NCI-H69 (cell line): ENCODE measurements at places on chromosomes 13 and 19.
A peak's percentile ranks its signal among the peaks of the same experiment; 100 is the strongest.

- DNase-seq: no peak
These were observed 22.2 kb downstream of the FUZ start for GRCh38 chr19:49790866-49791265.

DNA sequence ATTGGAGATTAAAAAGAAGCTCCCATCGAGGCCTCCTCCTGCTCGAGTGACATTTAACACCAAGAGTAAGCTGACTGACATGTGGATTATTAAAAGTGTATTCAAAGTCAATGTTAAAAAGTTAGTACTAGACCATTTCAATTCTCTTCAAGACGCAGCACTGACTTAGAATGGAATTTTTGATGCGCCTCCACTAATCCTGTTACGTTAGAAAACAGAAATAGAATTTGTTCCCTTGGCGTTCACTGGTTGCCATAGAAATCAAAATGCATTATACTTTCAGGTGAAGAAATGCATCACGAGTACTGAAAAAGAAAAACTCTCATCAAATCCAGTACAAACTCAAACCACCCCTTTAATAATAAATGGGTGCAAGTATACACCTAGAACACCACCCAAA, 42.2 kb downstream of the BRD4 start:
- DNase-seq: no peak

GRCh38 chr19:38942471-38943181, 11.9 kb downstream of the MRPS12 start:
- DNase-seq: no peak

GRCh38 chr19:46474211-46474610, 2.8 kb upstream of the PNMA8A start:
- DNase-seq: no peak

- DNase-seq: no peak
These were observed 7.0 kb upstream of the RAB8A start for GRCh38 chr19:16104722-16105121.

DNA sequence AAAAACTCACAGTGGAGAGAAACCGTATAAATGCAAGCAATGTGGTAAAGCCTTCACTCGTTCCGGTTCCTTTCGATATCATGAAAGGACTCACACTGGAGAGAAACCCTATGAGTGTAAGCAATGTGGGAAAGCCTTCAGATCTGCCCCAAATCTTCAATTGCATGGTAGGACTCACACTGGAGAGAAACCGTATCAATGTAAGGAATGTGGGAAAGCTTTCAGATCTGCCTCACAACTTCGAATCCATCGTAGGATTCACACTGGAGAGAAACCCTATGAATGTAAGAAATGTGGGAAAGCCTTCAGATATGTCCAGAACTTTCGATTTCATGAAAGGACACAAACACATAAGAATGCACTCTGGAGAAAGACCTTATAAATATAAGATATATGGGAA, 19.4 kb upstream of the ZNF69 start:
- DNase-seq: no peak

- no peak for DNase-seq
These were observed 24.9 kb upstream of the PNMA8B start for GRCh38 chr19:46520616-46521015.

DNA sequence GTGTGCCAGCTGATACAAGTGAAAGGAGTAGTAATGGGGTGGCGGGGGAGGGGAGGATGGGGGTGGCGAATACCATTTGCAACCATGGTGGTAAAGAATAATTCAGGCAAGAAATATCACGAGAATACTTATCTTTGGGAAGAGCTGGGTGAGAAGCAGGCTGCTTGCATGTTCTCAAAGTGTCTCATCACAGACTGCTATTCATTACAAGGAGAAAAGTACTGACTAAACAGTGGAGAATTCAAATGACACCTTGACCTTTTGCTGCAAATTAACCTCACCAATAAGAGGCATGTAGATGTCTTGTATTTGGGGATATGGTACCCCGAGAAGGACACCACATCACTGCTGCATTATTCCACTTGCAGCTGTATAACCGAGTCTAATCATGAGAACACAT, 585.7 kb upstream of the GPC6 start:
- DNase-seq: no peak

DNA sequence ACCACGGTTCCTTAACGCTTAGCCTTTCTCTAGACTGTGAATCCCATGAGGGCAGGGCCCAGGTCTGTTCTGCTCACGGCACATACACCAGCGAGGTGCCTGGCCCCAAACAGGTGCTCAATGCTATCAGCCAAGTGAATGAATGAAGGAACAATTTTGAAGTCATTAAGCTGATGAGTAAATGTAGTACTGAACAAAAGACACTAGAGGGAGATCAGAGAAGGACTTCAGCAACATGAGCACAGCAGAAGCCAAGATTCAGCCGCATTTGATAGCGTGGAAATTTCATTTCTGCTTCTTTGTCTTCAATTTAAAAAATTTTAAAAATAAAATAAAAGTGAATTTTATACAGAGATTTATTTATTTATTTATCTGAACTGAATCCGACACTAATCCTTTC, 20.1 kb upstream of the MYO16 start:
- peak; percentile 40 for DNase-seq

- DNase-seq: no peak
These were observed 21.2 kb downstream of the ZNF829 start for GRCh38 chr19:36894849-36895383.

DNA sequence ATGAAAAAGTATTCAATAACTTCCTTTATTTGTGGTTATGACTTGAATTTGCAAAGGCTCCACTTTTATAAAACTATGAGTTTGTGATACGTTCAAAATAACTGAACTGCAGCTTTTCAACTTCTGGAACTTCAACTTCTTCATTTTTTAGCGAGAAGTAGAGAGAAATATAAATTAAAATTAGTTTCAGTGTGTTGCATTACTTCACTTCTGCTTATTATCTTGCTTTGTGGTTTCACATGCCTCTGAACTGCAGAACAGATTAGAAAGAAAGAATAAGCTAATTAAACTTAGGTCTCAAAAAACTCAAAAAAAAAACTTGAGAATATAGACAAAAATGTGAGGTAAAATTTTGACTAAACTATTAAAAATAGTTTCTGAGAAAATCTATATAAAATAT, 1073.4 kb downstream of the PCDH17 start:
- DNase-seq: no peak

DNA sequence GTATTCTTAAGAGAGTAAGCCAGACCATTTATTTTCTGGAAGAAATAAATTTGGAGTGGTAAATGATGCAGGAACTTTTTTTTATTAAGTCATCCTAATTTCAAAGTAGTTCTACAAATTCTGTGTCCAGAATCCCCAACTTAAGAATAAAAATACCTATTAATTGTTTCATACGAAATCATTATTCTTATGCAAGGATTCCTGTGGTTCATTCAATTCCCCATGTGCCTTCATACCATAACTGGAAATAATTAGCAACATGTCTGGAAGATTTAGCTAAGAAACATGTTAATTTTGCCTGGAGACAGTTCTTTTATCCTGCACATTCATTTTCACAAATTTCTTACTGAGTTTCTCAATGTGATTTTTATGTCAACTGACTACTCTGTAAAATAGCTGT, 408.6 kb downstream of the PCDH9 start:
- DNase-seq: no peak

- no peak for DNase-seq
These were observed 3.0 kb downstream of the NFIX start for GRCh38 chr19:12997967-12998940.

DNA sequence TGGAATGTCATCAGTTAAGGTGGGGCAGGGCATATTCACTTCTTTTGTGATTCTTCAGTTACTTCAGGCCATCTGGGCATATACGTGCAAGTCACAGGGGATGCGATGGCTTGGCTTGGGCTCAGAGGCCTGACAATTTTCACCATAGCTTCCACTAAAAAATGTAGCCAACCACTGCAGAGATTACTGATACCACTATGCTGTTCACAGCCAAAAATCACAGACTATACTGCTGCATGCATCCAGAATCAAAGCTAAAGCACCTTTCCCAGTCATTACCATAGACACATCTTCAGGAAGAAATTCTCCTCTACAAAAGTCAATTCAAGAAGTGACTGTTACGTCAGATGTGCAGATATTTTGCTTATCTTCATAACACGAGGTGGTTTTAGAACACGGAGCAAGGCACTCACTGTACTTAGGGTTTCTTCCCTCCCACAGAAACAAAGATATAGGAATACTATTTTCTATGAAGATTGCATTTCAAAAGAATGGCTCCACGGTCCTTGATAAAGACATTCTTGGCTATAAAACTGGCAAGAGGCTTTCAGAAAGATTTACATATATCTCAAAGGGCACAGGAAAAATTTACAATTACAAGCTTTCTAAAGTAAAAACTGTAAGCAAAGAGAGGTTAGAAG, 1556.6 kb upstream of the PRR20A start:
- DNase-seq: no peak

- DNase-seq: peak; percentile 59
These were observed 18.8 kb upstream of the WASF3 start for GRCh38 chr13:26538363-26539317.

DNA sequence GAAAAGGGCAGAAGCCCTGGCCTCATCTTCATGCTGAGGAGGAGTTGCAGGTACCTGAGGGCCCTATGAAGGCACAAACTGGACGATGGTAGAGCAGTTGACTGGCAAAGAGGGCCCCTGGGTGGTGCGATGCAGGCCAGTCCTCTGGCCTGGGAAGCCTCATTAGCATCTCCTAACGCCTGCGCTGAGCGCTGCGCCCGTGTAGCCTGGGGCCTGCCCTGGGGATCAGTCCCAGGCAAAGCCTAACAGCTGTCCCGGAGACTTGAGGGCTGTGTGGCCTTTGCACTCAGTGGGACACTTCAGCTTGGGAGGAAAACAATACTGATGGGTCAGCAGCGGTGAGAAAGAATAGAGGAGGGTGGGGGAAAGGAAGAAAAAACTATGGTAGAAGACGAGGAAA, 187.7 kb downstream of the RAP2A start:
- DNase-seq: no peak

GRCh38 chr13:91085127-91085526, 262.4 kb upstream of the MIR17HG start:
- no peak for DNase-seq

DNA sequence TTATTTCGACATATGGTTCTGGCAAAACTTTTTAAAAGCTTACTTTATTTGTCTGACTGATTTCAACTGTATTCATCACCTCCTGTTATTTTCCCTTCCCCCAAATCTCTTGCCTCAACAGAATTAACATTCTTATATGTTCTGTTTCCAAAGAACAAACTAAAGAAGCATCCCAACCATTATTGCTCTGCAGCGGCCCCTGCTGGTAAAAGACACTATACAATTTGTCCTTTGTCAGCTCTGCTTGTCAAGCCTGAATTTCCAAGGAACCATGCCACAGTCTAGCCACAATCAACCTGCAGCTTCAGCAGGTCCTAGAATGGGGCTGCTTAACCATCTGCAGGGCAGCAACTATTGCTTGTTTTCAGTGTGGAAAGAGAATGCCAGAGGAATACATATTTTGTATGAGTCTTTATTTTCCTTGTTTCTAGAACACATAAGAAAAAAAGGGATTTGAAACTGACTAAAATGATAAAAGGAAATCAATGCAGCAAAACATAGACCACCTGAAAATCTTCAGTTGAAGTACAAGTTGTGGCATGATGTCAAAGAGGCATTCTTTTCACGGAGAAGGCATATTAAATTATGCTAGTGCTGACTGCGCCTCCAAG, 845.3 kb downstream of the DIAPH3 start:
- peak; percentile 91 for DNase-seq

GRCh38 chr13:41416276-41416675, 41.1 kb upstream of the RGCC start:
- DNase-seq: no peak

DNA sequence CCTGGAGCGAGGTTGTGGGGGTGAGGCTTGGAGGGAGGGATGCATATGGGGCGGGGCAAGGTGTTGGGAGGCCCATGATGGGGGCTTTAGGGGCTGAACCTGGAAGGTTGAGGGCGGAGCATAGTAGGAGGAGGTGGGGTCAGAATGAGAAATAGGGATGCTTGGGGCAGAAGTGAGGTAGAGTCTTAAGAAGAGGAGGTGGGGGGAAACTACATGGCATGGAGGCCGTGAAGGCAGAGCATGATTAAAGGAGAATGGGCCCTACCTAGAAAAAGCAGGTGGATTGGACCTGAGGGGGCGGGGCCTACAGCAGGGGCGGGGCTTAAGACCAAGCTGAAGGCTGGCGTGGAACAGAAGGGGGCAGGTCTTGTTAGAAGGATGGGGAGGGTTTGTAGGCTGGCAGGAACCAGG, 799 bp downstream of the NR1H2 start:
- DNase-seq: no peak

GRCh38 chr13:27339299-27339698, 68.7 kb downstream of the RASL11A start:
- peak; percentile 24 for DNase-seq
